ENCODE measurements at places on chromosomes 4 and X.
A peak's percentile ranks its signal among the peaks of the same experiment; 100 is the strongest.

DNA sequence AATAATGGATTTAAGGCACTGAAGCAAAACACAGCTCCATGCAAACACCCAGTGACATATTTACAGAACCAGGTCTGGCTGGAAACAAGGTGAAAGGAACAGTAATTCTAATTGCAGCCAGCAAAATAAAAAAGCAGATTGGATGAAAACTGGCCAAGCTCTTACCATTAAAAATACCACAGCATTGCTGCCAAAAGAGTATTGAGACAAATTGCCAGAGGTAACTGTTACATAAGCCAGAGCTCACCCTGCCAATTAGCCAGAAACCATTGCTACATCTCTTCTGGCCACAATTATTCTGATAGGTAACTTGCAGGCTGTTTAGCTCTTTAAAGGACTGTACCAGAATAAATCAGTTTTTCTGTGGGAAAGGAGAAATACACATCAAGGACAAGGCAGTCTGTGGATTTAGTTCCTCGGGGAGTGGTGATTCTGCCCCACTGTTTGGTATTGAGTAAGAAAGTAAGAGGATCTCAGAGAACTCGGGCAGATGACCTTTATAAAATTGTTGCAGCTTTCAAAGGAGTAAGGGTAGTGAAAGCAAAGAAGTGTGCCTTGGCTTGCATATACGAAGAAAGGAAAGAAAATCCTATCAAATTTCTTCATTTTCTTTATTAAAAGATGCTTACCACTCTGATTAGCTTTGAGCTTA lies 369.5 kb downstream of the PPP3CA start:
- no peak for DNase-seq

GRCh38 chr4:28754376-28754775 lies 1893.7 kb downstream of the STIM2 start:
- DNase-seq, result no peak

GRCh38 chrX:130416785-130417184 lies 15.0 kb downstream of the RBMX2 start:
- DNase-seq, result no peak

DNA sequence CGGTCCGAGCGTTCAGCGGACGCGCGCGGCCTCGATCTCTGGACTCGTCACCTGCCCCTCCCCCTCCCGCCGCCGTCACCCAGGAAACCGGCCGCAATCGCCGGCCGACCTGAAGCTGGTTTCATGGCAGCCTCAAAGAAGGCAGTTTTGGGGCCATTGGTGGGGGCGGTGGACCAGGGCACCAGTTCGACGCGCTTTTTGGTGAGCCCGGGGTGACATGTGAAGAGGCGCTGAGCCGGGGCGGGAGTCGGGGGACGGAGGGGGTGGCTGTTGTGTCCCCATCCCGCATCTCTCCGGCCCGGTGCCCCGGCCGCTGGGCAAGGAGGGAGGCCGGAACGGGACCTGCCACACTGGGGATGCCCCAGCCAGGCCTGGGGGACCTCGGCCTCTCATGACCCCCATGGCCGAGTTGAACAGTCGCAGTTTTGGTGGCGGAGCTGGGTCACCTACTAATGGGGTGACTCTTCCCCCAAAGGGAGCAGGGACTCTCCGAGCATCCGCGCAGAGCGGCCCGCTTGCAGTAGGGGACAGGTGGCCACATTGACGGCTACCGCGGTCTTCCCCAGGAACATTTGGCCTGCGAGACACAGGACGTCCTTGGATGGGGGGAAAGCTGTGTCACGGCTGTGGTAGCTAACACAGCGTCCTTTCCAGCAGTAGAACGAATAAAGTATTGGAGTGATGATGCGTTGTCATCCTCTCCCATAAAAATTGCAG lies at the start of gene GK:
Gene GK, plus strand, starts transcription at position 9 of the 717 bp plus-strand sequence. Its CDS starts 115 bp downstream, at position 124.
- DNase-seq, result peak; percentile 38

- no peak for DNase-seq
These were observed 98.3 kb downstream of the NFKB1 start for GRCh38 chr4:102599455-102599854.

DNA sequence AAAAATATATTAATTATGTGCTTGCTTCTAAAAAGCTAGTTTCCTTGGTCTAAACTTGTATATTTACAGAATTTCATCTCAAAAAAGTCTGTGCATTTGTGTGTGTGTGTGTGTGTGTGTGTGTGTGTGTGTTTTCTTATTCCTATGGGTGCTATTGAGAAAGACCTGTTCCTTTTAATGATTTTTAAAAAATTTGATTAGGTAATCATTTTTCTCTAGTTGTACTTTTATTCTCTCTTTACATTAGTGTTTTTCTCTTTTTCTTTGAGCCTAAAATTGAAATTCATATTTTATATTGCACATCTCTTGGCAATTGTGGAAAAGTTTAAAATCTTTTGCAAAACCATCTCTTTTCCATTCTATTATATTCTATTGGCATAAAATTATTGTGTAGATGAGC lies 690.4 kb upstream of the NDST4 start:
- no peak for DNase-seq

- peak; percentile 96 for DNase-seq
These were observed at the start of gene CYP2U1 for GRCh38 chr4:107930821-107931774. Gene CYP2U1, plus strand, starts transcription at chr4:107931549. Its CDS starts 95 bp downstream, at chr4:107931644.

DNA sequence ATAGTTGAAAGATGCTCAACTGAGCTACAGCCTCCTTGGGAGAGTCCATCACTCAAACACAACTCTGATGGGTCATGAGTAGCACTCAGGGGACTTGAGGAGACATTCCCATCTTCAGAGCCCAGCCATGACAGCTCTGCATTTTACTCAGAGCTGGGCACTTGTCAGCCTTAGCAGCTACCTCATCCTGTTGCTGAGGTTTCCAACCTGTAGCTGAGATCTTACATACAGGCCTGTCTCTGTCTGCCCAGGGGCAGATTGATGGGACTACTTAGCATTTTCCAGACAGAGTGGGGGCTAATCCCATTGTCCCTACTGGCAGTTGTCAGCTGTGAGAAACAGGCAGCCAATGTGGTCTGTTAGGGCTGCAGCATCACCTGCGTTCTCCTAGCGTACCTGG lies 3.5 kb downstream of the FHDC1 start:
- no peak for DNase-seq

DNA sequence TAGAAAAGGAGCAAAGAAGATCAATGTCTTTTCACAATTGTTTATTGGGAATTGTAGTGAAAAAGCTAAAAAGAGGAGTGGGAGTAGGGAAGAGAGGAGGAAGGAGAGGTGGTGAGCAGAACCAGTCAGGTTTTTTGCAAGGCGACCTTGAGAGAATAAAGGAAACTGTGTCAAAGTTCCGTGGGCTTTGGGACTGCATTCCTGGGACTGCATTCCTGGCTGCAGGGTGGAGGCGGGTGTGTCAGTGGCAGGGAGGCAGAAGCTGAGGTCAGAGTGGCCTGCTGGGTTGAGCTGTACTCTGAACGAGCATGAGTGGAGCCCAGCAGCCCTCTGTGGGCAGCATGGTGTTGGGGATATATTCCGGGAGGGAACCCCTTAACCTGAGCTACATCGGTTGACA lies 66.8 kb upstream of the UCP1 start:
- peak; percentile 35 for DNase-seq

DNA sequence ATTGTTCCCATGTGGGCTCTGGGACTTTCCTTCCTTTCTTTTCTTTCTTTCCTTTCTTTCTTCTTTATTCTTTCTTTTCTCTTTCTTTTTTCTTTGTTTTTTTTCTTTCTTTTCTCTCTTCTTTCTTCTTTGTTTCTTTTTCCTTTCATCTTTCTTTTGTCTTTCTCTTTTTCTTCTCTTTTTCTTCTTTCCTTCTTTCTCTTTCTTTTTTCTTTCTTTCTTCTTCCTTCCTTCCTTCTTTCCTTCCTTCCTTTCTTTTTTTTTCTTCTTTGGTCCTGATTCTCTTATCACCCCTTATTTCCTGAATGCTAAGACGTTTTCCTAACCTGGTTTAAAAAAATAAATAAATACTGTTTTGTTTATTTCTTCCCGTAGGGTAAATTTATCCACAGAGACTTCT lies 93.2 kb downstream of the CRLF2 start:
- DNase-seq, result no peak

- DNase-seq, result no peak
These were observed 79.6 kb upstream of the PLAC1 start for GRCh38 chrX:134737721-134738369.

DNA sequence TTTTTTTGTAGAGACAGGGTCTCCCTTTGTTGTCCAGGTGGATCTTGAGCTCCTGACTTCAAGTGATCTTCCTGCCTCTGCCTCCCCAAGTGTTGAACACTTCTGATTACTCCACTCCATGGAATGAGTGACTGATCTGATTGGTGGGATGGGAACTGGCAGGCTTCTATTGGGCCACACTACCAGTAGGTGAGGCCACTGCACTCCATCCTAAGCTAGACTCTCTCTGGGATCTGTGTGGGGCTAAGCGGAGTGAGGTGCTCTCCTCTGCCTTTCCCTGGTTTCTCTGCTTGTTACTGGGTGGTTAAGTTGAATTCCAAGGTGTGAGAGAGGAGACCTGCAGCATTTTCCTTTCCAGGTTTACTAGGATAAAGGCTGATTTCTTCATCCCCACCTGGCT lies 58.7 kb downstream of the ENOPH1 start:
- DNase-seq, result no peak

DNA sequence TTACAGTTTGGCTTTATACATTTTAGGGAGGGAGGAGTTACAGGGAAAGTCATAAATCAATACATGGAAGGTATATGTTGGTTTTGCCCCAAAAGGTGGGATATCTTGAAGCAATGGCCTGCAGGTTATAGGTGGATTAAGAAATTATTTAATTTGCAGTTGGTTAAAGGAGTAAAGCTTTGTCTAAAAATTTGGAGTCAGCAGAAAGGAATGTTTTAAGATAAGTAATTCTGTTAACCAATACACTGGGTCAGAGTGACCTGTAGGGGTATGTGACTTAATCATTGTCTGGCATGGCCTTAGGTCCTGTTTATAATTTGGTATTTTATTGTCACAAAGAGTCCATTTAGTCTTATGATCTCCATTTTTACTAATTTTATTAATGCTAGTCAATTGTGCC lies 115.0 kb downstream of the AGTR2 start:
- DNase-seq, result no peak

DNA sequence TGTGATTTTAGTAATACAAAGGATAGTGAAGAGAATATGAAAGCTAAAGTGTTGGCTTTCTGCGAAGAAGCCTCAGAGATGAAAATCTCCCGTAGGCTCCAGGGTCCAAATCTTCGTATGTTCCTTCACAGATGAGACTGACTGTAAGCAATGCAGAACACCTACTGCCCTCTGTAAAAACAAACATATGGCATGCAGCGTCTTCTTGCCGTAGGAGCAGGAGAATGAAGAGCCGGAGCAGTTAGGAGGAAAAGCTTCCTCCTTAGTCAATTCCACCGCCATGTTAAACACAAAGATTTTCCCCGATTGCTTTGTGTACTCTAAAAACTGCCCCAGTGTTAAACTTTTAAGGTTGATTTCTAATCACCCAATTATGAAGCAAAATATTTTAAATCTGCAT lies 22.5 kb downstream of the RWDD4 start:
- DNase-seq, result no peak

DNA sequence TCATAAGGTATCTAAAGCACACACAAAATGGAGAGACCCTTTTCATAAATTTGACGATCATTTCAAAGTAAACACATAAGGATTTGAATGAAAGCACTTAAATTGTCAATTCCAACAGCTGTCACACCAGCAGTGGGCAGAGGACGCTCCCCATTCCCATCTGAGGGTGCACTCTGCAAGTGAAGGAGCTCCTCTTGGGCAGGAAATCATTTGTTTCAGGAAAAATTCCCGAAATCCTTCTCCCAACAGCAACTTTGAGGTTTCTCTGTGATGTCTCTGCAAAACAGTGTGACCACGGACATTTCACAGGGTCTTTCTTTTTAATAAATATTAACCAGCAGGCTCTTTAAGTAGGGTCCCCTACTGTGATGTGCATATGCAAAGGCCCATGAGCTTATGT lies 111.0 kb downstream of the EPHA5 start:
- DNase-seq, result no peak

DNA sequence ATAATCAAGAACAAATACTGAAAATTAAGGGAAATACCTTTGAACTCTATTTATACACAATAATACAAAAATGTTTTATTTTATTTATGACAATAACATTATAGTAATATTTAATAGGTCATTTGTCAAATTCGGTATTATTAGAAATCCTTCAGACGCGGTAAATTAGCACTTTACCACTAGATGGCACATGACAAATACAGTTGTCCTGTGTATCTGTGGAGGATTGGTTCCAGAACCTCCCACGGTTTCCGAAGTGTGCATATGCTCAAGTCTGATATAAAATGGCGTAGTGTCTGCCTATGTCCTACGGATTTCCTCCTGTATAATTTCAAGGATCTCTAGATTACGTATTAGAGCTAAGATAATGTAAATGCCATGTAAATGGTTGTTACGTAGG lies 8.1 kb upstream of the LINC00632 start:
- DNase-seq, result no peak

- no peak for DNase-seq
These were observed 12.4 kb downstream of the NKX1-1 start for GRCh38 chr4:1393866-1394265.

- DNase-seq, result no peak
These were observed 183.2 kb upstream of the WDFY3 start for GRCh38 chr4:85149676-85150075.

DNA sequence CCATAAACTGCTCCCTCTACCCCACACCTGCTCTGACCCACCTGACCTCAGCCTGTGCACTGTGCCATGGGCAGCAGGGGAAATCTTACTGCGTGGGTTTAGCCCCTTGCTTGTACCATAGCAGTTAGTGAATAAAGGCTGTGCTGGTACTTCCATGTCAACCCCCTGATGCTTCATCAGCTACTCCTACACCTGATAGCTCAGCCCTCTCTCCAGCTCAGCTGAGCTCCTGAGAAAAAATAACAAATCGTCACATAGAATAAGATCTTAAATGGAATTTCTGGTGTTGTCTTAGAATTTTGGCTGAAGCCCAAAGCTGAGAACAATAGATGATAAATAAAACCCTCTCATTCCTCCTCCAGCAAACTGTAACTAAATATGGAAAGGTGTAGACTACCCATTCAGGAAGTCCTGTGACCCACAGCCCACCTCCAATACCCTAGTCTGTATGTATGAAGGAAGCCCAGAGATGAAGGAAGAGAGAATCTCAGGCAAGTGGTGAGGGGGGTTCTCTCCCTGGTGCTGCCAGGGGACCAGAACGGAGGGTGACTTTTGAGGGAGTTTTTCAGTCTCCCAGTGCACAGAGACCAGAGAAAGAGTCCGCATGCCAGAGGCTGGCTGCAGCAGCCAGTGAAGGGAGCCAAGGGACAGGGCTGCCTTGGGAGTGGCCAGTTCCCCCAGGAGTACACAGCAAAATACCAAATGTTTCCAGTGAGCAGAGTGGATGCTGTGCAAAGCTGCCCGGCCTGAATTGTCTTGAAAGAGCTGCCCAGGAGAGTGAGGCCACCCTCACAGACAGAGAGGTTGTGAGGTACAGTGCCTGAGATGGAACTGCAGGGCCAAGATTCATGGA lies 227.3 kb downstream of the QDPR start:
- no peak for DNase-seq

- DNase-seq, result peak; percentile 72
These were observed 750 bp downstream of the TMEM129 start for GRCh38 chr4:1720163-1720983.

GRCh38 chrX:129626026-129626425 lies 28.7 kb downstream of the APLN start:
- no peak for DNase-seq

- no peak for DNase-seq
These were observed 1.5 kb downstream of the CFAP97 start for GRCh38 chr4:185201977-185202962.

Data from D341Med (cell line).